ENCODE measurements at places on chromosomes 13 and 19. TPM values are rescaled to one million over a fixed set of nuclear protein-coding genes. Genes with fewer than 3 reads are reported as not detected.
A peak's percentile ranks its signal among the peaks of the same experiment; 100 is the strongest.

The XRCC1 gene
- 36.9 TPM for total RNA-seq

GRCh38 chr13:98838776-98839175, 86.3 kb upstream of the SLC15A1 start:
- DNase-seq, result no peak

DNA sequence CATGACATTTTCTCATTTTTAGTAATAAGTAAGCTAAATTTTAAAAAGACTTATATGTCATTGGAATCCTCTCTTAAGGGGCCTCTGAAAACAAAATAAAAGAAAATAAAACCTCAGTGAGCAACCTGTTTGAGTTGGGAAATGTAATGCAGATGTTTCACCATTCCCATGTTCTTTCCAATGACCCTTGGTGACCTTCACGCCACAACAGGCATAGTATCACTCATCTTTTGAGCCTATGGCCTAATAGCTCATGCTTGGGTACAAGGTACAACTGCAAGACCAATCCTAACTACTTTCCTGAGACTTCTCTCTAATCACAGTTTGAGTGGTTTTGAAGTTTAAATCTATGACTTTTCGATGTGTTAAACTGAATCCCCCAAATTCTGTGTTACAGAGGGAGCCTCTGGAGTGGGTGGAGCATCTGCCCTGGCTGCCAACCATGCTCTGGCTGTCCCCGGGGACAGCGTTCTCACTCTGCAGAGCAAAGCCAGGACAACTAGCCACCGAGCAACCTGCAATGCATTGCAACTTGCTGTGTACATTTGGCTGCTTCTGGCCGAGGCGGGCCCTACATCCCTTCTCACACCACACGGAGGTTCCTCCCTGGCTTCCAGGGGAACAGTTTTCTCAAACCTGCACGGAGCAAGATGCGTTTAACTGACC, 307.9 kb upstream of the MAB21L1 start:
- no peak for DNase-seq

DNA sequence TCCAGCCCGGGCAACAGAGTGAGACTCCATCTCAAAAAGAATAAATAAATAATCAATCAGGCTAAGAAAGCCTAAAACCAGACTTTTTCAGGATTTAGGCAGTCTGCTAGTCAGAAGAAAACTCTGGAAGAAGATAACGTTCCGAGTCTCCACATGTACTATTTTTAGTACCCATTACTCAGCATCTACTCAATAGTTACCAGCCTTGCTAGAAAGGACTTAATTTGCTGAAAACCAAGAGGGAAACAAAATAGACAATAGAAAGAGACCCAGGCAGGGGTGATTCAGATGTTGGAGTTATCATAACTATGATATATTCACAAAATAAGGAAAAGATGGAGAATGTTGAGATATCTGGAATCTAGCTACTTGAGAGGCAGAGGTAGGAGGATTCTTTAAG, 3.6 kb upstream of the LIN7B start:
- DNase-seq, result no peak

DNA sequence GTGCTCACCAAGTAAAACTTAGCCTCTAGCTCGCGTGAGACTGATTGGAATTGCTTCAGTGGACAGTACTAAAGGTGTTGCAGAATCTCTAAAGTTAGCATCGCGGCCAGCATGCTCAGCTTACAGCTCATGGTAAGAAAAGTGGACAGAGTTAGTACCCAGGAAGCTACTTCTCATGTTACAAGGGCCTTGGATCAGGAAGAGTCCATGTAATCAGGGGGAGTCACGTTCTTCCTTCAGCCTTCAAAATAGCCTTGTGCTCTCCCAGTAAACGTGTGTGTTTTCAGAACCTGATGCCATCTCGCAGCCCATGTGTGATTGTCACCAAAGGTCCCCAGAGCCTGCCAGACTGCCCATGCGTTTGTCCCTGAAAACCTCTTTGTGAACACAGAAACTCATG, 195.8 kb upstream of the RNF113B start:
- DNase-seq, result no peak

GRCh38 chr13:32627793-32628192, 41.5 kb downstream of the PDS5B start:
- DNase-seq, result no peak

The METTL21C gene
- total RNA-seq, result not detected

DNA sequence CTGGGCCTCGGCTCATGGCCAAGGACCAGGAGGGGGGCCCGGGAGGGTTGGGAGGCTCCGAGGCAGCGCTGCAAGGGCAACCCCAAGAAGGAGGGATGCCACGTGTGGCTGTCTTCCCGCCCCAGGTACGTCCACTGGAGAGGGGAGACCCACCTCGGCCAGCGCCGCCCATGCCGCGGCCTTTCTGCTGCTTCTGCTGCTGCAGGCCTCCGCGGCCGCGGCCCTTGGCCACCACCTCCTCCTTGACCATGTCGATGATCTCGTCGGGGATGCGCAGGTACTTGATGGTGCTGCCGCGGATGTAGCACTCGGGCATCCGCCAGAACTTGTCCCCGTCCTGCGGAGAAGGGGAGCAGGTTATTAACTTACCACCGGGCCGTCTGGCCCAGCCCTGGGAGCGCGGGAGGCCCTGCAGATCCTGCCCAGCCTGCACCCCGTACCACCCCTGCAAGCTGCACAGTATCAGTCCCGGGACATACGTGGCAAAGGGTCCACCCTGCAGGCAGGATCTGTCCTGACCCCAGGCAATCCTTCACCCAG, 13.3 kb downstream of the LSM4 start:
- no peak for DNase-seq

- DNase-seq, result peak; percentile 49
Measured at GRCh38 chr19:54325194-54325621, 12.2 kb upstream of the LILRA5 start.

DNA sequence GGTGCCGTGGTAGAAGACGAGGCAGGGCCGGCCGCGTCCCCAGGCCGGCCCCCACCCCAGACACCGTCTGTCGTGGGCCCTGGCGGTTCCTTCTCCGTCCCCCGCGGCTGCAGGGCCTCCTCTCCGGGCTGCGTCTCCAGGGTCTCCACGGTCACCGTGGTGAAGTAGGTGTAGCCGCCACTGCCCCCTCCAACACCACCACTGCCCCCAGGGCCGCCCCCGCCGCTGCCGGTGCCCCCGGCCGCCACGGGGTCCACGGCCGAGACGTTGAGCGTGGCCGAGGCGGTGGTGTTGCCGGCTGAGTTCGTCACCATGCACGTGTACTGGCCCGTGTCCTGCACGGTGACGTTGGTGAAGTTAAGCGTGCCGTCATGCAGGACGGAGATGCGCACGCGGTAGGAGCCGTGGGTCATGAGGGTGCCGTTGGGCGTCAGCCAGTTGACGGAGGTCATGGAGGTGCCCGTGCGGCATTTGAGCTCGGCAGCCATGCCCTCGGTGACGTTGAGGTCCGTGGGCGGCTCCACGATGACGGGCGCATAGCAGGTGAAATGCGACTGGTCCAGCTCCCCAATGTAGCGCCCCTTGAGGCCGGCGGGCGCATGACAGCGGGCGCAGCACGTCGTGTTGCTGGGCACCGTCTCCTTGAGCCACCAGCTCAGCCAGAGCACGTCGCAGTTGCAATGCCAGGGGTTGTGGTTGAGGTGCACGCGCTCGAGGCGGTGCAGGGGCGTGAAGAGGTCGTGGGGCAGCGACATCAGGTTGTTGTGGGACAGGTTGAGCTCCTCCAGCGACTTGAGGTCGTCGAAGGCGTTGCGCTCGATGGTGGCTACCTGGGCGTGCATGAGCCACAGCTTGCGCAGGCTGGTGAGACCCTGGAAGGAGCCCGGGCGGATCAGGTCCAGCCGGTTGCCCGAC, 4.6 kb upstream of the ASPDH start:
- no peak for DNase-seq

The CYP2F1 gene
- total RNA-seq, result not detected

DNA sequence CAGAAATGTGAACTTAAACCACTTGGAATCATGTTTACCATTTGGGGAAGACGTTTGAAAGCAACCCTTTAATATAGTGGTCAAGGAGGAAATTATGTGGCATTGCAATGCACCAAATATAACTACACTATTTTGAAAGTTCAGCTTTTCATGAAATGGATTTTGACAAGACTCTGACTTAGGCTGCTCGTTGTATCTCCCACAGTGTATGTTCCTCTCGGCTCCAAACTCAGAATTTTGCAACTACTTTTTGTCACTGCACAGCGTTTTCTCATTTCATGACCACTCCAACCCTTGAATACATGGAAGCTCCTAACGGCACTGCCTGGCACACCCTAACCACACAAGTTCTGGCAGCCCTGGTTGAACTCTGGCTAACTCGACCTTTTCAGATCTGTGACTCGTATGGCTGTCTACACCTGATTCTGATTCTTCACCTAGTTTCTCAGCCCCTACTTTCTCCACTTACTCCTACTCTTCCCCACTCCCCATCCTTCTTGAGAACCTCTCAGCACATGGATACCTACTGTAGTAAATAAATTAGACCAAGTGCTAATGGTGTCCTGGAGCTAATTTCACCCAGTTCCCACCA, 7.0 kb upstream of the POMP start:
- no peak for DNase-seq

- peak; percentile 18 for DNase-seq
Measured at GRCh38 chr19:33660410-33661124, 38.8 kb downstream of the CHST8 start.

The RNF225 gene
- 0.48 TPM for total RNA-seq

DNA sequence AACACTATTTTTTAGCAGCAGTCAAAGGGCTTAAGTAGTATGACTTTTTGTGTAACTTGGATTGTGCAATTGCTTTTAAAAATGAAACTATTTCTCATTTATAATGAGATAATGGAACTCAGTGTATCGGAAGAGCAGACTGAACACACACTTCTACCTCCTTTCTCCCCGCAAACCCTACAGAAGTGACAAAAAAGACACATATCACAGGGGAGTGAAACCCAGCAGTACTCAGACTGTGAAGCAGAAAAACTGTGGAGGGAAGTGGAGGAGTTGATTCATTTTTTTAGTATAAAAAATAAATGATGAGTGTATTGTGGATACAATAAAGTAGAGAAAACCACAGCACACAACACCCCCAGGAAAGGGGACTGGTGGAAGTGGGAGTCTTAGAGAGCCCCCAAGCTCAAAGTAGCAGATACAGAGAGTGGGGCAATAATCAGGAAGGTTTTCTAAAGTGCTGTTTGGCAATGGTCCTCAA, 9.7 kb downstream of the LPAR6 start:
- peak; percentile 33 for DNase-seq

The TNFRSF19 gene
- not detected for total RNA-seq

- DNase-seq, result no peak
Measured at GRCh38 chr19:57803594-57804325, 11.0 kb downstream of the ZNF552 start.

The SIGLEC5 gene
- not detected for total RNA-seq

DNA sequence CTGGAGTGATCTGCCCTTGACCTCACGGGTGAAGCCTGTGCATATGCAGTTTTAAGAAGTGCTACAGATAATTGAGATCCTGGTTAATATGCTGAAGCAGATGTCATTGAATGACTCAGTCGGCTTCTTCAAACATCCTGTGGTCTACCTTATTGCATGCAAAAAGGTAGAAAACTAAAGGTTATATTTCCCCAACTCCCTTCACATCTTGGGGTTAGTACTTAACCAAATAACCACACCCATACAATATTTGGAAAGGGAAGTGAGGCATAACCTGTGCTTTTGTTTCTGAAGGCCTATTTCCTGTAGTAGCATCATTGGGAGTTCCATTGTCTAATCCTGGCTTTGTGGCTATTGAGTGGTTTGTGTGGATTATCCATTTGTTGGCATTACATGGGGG, 58.3 kb downstream of the RAP2A start:
- DNase-seq, result no peak

- no peak for DNase-seq
Measured at GRCh38 chr13:98155475-98156109, 12.7 kb downstream of the FARP1 start.

DNA sequence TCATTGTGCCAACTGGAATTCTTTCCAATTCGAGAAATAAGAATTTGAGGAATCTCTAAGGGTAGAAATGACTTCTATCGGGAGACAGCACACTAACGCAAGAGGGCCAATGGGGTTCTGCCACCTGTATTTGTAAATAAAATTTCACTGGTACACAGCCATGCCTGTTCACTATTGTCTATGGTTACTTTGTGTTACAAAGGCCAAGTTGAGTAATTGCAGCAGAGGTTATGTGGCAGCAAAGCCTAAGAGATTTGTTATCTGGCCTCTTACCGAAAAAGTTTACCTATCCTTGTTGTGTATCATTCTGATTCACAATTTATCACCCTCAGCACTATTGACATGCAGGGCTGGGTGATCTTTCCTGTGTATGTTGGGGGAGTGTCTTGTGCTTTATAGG, 278.0 kb downstream of the KLF5 start:
- no peak for DNase-seq

DNA sequence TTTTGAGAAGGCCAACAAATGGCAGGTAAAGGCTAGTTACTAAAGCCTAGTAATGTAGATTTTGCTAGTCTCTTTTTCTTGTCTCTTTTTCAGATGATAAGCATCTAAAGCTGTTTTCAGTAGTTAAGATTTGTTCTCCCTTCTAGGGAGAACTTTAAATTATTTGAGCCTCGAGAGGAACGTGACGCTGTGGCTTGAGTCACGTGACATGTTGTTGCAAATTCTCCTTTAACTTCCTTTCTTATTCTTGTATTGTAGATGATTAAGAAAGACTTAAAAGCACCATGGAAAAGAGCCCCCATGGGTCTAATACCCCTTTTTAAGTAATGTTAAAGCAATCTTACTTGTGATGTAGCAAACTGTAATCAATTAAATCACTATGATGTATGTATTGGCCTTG, 2698.7 kb downstream of the PCDH9 start:
- DNase-seq, result no peak

DNA sequence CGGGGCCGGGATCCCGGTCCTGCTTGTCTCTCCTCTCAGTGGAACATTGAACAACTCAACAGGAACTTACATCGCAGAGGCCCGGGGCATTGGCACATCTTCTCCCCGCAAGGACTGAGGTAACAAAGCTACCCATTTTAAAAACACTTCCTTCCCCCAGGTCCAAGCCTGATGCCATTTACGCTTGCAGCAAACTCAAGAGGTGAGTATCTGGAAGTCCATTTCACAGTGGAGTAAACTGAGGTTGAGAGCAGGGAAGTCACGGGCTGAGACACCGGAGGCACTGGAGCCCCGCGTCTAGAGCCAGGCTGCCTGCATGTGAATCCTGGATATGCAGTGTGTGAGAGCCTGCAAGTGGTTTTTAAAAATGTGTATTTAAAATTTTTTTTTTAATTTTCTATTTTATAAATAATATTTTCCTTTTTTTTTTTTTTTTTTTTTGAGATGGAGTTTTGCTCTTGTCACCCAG, 492 bp upstream of the PGLYRP1 start:
- DNase-seq, result no peak

GRCh38 chr19:10158071-10158470, 36.7 kb downstream of the DNMT1 start:
- DNase-seq, result no peak

The OR7A5 gene
- not detected for total RNA-seq

The ZNF324B gene
- total RNA-seq, result 5.7 TPM

The LRG1 gene
- 3.0 TPM for total RNA-seq

GRCh38 chr19:51690454-51691073, 2.6 kb upstream of the SPACA6 start:
- DNase-seq, result no peak

The SOHLH2 gene
- not detected for total RNA-seq

GRCh38 chr13:96200810-96201209, 110.9 kb downstream of the HS6ST3 start:
- no peak for DNase-seq

- DNase-seq, result no peak
Measured at GRCh38 chr13:28401303-28402056, 93.4 kb downstream of the FLT1 start.

The BRME1 gene
- total RNA-seq, result 10.5 TPM

The CGB2 gene
- not detected for total RNA-seq

- DNase-seq, result peak; percentile 41
Measured at GRCh38 chr19:13207846-13208671, 57.8 kb downstream of the IER2 start.

- no peak for DNase-seq
Measured at GRCh38 chr19:15913384-15913783, 15.5 kb upstream of the CYP4F2 start.
